Pancreas (tissue), 10 donors: ENCODE measurements at places on chromosomes 4 and X. TPM values are rescaled to one million over a fixed set of nuclear protein-coding genes. Genes with fewer than 3 reads are reported as not detected.

- DNase-seq: no peak
Measured at GRCh38 chr4:140928880-140929279, 172.7 kb upstream of the TBC1D9 start.

DNA sequence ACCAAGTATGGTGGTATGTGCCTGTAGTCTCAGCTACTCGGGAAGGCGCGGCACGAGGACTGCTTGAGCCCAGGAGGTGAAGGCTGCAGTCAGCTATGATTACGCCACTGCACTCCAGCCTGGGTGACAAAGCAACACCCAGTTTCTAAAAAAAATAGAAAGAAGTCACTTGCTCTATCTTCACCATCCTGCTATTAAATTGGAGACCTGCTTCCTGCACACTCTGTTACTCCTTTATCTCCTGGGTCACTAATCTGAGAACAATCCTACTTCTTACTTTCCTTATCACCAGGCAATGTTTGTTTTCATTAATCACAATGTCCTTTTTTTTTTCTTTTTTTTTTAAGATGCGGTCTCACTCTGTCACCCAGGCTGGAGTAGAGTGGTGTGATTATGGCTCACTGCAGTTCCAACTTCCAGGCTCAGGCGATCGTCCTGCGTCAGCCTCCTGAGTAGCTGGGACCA is 16.2 kb downstream of the PRKX start:
- peak; percentile 18 for DNase-seq

DNA sequence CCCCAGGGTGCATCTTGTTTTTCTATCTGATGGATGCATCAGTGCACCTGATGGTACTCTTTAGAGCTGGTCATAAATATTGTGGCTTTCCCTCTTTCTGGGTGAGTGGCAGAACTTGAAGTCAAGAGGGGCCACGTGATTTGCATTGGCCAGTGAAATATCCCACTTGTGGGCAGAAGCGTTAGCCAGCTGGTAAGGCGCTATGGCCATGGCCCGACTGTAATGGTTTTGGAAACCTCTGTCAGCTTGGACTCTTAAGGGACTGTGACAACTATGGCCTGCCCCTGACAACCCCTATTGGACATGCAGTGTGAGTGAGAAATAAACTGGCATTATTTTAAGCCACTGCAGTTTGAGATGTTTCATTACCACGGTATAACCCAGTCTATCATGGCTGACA is 72.8 kb downstream of the SEL1L3 start:
- DNase-seq: no peak

The SSX3 gene
- polyA plus RNA-seq: not detected

The HS6ST2 gene
- 2.0 TPM for polyA plus RNA-seq
